ENCODE measurements at places on chromosomes 4 and X. TPM values are rescaled to one million over a fixed set of nuclear protein-coding genes. Genes with fewer than 3 reads are reported as not detected.

- DNase-seq: peak; percentile 82
These were observed 15.8 kb downstream of the BCAP31 start for GRCh38 chrX:153708415-153708814.

SLITRK2 gene
- total RNA-seq: not detected

DNA sequence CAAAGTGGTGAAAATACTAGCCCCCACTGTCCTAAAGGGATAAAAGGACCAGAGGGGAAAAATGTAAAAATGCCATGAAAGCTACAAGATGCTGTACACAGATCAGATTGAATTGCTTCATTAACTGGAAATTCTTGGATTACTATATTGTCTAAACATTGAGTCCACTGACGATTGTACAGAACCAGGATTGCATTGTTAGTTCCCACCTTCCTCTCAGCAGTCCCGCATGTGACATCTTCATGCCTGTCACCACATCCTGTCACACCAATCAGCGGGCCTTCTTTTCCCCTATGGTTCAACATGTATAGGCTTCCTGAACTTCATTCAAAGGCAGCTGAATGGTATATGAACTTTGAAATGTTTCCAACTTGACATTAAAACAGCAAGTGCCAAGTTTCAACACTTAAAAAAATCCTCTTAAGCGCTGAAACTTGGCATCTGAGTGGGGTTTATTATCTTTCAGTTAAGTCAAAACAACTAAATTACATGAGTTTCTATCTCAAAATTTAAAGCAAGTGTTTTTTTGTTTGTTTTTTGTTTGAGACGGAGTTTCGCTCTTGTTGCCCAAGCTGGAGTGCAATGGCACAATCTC, 24.6 kb downstream of the ZRSR2 start:
- DNase-seq: no peak

DNA sequence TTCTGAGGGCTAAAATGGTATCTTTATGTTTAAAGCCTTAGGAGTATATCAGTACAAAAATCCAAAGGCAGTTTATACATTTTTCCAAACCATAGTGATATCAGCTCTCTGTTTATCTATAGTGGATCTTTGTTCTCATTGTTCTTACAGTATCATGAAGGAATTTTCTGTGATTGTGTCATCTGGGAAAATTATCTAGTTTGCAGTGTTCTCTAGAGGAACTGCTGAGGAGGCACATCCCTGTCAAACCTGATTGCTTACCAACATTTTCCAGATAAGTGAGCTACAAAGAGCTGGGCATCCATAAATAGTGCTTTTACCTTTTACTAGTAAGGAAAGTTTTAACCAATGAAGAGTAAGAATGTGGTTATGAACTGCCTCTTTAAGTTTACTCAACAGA, 44.9 kb upstream of the SLC25A31 start:
- DNase-seq: peak; percentile 5

SSX2 gene
- total RNA-seq: not detected

CFP gene
- 0.32 TPM for total RNA-seq

DNA sequence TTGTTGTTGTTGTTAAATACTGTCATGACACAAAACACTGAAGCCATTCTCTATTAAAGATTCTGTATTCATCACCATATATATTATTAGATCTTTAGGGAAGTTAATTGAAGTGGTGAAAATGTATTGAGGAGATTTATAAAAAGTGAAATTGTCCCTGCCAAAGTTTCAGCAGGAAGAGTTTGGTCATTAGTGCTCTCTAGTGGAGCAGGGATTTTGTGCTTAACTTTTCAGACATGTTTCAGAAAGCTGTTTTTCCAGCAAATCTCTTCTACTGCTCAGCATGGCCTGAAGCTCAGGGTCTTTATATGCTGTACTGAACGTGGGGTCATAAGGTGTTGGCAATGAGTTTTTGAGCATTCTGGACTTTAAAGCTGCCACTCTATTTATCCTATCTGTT, 36.7 kb upstream of the CXXC4 start:
- DNase-seq: no peak

GRCh38 chrX:64198036-64198435, 7.5 kb downstream of the AMER1 start:
- no peak for DNase-seq

- no peak for DNase-seq
These were observed 3.7 kb downstream of the BLOC1S4 start for GRCh38 chr4:6719611-6720179.

GRCh38 chr4:43234626-43235415, 342.3 kb downstream of the GRXCR1 start:
- peak; percentile 18 for DNase-seq

ACE2 gene
- not detected for total RNA-seq

- peak; percentile 34 for DNase-seq
These were observed 508.9 kb upstream of the FTHL17 start for GRCh38 chrX:31580726-31581125.

- no peak for DNase-seq
These were observed 6.2 kb upstream of the CXCL5 start for GRCh38 chr4:74004668-74005067.

DNA sequence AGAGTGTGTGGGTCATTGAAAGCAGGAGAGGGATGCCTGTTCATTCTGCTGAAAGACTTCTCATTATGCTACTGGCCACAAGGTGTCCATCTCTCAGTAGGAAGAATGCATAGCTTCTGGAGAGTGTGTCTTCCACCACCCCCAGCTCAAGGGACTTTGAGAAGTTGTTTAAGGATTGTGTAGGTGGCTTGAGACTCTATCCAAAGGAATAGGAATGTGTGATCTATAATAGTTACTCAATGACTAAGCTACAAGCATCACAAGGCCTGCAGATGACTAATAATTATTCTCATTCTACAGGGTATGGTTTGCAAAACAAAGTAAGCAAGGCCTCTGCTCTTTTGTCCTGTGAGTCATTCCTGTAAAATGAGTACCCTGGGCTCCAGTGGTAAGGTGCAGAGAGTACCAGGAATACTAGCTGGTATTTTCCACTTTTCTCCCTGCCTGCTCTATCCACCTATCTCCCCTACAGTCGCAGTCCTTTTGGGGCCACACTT, 279.8 kb upstream of the BOD1L1 start:
- peak; percentile 93 for DNase-seq

AMOT gene
- 15.1 TPM for total RNA-seq

- DNase-seq: no peak
These were observed 123.9 kb downstream of the LHFPL1 start for GRCh38 chrX:112555831-112556230.

DNA sequence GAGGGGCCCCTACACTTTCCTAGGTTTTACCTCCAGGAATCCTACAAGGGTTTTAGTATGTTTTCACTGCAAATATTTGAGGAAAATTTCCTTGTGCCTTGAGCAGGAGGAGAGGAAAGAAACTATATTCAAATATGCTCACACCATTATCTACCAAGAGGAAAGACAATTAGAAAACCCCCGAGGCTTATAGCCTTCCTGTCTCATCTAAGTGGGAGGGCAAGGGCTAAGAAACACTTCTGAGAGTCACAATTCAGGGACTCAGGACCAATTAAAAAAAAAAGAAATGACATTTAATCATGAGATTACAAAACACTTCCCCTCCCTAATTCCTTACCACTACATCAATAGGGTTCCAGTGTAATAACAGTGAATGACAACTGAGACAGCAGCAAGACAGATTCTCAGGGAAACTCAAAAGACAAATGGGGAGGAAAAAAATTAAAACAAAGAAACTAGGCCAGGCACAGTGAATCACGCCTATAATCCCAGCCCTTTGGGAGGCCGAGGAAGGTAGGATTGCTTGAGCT, 45.6 kb downstream of the ATRX start:
- no peak for DNase-seq

TMEM154 gene
- total RNA-seq: 11.2 TPM

GRCh38 chr4:132809298-132810032, 339.6 kb upstream of the PCDH10 start:
- DNase-seq: no peak

EPHA5 gene
- 0.32 TPM for total RNA-seq

- no peak for DNase-seq
These were observed 40.9 kb downstream of the IL1RAPL1 start for GRCh38 chrX:28628120-28628519.

RBMXL3 gene
- total RNA-seq: not detected

GPR34 gene
- total RNA-seq: not detected

TCEAL7 gene
- 37.0 TPM for total RNA-seq

- no peak for DNase-seq
These were observed 41.3 kb downstream of the RHOH start for GRCh38 chr4:40238008-40238699.

DNA sequence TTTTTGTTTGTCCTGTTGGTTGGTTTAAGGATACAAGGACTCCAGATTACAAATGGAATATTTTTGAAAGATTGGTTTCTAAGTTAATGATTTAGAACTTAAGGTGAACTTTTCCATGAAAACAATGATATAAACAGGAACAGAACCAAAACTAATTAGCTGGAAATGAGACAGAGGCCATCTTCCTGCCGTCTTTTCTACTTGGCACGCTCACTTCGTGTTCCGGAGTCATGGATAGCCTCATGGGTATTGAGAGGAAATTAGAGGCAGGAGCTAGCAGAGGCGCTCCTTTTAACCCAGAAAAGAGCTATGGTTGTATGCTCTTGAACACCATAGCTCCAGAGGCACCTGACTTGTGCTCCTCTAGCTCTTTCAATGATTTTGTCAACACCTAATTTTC, 2.4 kb downstream of the FAM241A start:
- DNase-seq: no peak

GRCh38 chr4:183926950-183927349, 21.8 kb downstream of the STOX2 start:
- DNase-seq: no peak

GRCh38 chr4:120443116-120443515, 376.5 kb upstream of the MAD2L1 start:
- DNase-seq: no peak

FREM3 gene
- total RNA-seq: not detected

- DNase-seq: no peak
These were observed 32.5 kb upstream of the TLR2 start for GRCh38 chr4:153651587-153651986.

GRCh38 chrX:97238632-97239031, 354.9 kb downstream of the RPA4 start:
- peak; percentile 26 for DNase-seq

C1GALT1C1 gene
- total RNA-seq: 84.2 TPM

GRCh38 chr4:141912831-141913230, 276.4 kb downstream of the IL15 start:
- DNase-seq: no peak

DNA sequence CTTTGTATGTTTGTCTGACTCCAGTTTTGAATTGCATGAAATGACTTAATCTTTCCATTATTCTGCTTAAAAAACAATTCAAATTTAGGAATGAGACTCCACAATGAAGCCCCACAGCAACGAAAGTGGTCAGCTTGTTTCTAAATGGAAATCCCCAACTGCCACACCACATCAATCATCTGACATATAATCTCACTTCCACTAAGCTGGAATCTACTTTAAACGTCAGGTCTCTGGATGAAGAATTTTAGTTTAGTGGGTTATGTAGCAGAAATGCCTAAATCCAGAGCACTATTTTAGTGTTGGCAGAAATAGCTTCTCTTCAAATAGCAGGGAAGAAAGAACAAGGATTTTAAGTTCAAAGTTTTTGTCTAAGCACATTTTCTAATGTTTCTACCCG, 1.7 kb upstream of the BMP2K start:
- no peak for DNase-seq

PLP1 gene
- total RNA-seq: under 0.01 TPM

DNA sequence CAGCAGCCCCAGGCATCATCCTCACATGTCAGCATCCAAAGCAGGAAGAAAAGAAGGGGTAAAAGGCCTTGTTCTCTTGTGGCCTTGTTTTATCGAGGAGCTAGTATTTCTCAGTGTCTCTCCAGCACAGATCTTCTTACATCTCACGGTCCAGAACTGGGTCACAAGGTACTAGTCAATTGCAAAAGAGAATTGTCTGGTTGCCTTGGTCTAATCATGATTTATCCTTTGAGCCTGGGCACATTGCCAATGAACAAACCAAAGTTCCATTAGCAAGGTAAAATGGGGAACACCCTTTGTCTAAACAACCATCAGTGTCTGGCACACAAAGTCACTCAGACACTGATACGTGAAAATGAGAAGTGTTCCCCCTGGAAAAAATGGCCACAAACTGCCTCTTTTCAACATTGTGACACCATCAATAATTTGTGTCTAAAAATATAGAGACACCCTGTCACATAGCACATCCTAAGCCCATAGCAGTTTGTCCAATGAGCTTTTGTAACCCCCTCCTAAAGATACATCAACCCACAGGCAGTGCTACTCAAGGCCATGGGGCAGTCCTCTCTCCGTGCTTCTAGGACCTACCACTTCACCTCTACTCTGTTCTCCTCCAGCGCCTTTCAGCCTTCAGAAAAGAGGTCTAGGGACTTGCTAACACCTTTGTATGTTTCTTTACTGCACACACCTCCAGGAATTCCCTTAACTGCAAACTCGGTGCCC, 534.4 kb downstream of the MID1IP1 start:
- DNase-seq: no peak

NR3C2 gene
- total RNA-seq: under 0.01 TPM

SRPK3 gene
- total RNA-seq: 0.86 TPM

MECP2 gene
- total RNA-seq: 25.1 TPM

DNA sequence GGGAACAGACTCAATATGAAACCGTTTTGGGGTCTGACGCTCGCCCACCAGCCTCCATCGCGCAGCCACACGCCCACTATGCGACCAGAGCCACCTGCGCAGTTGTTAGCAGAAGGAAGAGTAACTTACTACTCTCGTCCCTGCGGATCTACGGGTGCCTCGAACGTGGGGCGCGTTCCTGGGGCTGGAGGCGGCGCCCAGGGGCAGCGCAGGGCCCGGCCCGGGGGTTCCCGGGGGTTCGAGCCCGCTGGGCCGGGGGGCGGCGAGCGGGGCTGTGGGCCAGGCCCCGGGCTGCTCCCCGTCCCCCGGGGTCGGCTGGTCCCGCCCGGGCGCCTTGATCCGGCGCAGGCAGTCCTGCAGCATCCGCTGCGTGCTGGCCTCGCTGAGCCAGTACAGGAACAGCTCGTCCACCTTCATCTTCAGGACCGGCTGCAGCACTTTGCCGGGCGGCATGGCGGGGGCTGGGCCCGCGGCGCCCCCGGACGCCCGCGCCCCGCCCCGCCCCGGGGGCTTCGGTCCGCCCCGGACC, 404 bp downstream of the PPP2R3B start:
- no peak for DNase-seq

- peak; percentile 57 for DNase-seq
These were observed 443.4 kb downstream of the PDGFC start for GRCh38 chr4:156528216-156528615.

SMR3B gene
- not detected for total RNA-seq

GRCh38 chrX:22087011-22087557, 55.0 kb downstream of the PHEX start:
- DNase-seq: no peak

CCDC110 gene
- 0.43 TPM for total RNA-seq

FAT1 gene
- total RNA-seq: 454 TPM

All from fibroblast of villous mesenchyme (primary cell).